CD4-positive, alpha-beta T cell treated with Interleukin-12 subunit alpha and Interleukin-12 subunit beta, for 1 hour (primary cell): ENCODE measurements at places on chromosomes 16 and 17.
A peak's percentile ranks its signal among the peaks of the same experiment; 100 is the strongest.

DNA sequence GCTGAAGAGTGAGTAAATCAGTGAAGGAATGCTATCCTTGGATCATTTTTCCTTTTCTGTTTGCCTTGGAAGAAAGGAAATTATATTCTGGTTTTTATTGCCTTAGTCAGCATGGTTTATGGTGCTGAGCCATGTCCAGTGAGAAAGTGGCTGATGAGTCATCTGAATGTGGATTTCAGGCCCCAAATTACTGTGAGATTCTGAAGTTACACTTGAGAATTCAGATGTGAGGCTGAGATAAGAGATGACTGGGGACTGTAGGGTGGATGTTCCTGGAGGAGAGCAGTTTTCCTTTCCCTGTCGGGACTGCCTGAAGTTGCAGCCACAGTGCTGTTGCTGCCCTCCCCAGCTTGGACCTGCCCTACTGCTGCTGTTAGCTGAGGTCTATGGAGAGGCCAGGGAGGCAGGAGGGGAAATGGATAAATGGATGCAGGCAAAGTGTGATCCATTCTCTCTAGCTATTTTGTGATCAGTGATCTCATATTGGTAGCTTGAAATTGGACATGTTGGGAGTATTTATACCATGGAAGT is 4.2 kb upstream of the MAP3K14 start:
- DNase-seq: no peak

DNA sequence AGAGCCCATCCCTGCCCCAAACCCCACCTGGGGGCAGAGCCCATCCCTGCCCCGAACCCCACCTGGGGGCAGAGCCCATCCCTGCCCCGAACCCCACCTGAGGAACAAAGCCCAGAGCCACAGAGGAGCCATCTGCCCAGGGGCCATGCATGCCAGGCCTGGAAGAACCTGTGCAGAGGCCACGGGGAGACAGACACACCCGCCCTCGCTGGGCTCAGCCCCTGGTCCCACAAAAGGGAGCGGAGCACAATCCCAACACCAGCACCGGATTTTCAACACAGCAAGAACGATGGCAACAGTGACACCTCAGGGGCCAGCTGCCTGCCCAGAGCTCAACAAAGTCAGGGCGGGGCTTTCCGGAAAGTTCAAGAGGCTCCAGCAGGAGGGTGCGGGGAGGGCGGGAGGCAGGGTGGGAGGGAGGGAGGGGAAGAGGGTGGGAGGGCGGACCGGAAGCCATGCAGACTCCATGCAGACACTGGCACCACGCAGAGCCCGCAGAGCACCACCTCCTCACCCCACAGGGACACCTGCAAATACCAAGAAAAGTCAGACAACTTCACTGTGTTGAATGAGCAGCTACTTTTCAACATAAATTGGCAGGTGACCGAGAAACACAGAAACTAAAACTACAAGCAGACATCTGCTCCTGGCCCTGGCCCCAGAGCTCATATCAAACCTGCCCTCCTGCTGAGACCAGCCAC is 27.9 kb upstream of the C16orf95 start:
- peak; percentile 64 for DNase-seq

DNA sequence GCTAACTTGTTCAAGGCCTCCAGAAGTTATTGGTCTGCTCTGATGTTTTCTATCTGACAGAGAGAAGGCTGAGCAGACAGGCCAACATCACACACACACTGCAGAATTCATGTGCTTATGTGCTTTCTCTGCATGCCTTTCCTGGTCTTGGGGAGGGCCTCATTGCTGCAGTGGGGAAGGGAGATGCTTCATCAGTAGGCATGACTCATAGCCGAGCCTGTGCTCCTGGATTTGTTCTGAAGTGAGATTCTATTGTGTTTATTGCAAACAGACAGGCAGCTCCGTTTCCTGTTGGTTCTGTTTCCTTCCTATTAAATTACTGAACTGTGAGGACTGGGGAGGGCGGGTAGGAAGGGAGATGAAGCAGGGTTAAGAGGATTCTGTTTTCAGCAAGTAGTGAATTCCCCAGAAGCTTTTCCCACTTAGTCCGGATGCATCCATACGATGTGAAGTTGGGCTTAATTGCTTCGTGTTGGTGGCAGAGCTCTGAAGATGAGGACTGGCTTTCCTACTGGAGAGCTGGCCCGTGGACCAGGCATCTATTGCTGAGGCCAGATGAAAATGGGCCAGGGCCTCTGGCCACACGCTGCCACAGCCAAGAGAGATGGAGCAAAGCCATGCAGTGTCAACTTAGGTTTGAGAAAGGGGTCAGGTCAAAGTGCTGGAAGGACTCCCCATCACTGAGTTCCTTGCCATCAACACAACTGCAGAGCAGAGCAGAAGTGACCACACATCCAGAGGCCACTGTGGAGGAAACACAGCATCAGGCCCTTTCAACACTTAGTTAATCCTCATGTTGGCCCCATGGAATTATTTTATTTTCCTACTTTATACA is 179.3 kb downstream of the UTP18 start:
- DNase-seq: peak; percentile 13

DNA sequence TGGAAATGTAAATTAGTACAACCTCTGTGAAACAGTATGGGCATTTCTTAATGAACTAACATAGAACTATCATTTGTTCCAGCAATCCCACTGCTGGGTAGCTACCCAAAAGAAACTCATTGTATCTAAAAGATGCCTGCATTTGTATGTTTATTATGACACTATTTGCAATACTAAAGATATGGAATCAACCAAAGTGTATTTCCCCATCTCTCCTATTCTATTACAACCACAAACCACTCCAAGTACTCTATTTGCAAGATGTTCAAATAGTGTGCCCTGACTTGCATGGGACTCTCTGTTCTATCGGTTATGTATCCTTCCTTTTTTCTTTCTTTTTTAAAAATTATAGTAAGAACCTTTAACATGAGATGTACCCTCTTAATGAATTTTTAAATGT is 845.2 kb downstream of the CDH11 start:
- DNase-seq: no peak

DNA sequence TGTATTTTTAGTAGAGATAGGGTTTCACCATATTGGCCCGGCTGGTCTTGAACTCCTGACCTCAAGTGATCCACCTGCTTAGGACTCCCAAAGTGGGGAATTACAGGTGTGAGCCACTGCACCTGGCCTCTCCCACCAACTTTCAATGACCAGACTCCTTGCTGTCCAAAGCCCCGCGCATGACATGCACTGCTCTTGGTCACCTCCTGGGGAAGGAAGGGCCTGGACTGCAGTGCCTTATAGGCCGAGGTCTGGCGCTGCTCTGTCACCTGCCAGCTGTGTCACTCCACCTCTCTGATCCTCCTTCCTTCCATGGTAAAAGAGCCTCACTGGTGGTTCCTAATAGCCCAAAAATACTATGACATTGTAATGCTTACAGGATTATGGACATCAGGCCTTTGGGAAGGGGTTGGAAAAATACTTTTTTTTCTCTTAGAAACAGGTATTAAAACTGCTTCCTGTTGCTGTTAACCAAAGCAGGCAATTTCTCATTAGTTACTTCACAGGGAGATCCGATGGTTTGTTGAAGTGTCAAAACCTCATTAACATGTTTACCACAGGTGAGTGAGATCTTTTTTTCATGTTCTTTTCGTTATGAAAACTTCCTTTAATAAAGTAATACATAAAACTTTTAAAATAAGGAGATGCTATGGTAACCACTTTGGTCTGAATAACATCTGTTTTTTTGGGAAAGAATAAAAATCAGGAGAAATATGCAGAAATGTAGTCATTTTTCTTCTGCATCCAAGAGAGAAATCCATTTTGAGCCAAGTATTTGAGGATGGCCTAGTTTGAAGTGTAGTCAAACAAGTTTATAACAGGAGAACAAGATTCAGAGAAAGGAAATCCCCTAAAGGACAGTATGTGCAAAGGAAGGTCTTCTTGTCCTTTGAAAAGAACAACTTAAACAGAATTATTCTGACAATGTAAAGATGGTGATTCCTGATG is 35.5 kb downstream of the GRB7 start:
- peak; percentile 50 for DNase-seq

GRCh38 chr16:21227866-21228265 is 5.6 kb upstream of the ANKS4B start:
- no peak for DNase-seq

DNA sequence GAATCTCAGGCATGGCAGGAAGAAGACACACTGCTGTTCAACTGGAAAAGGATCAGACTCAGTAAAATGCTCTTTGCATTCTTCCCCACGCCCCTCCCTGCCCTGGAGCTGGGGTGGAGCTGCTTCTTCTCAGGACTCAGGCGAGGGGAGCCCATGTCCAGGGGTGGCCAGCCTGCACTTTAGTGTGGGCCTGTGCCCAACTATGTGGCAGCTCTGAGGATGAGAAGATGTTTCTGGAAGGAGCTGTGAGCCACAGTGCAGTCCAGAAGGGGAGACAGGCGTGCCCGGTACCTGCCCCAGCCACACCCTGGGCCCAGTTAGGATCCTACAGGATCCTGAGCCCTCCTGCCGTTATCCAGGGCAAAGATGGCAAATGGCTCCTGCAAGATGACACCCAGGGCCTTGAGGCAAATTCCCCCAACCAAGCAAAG is 120.3 kb downstream of the ANKRD11 start:
- no peak for DNase-seq

DNA sequence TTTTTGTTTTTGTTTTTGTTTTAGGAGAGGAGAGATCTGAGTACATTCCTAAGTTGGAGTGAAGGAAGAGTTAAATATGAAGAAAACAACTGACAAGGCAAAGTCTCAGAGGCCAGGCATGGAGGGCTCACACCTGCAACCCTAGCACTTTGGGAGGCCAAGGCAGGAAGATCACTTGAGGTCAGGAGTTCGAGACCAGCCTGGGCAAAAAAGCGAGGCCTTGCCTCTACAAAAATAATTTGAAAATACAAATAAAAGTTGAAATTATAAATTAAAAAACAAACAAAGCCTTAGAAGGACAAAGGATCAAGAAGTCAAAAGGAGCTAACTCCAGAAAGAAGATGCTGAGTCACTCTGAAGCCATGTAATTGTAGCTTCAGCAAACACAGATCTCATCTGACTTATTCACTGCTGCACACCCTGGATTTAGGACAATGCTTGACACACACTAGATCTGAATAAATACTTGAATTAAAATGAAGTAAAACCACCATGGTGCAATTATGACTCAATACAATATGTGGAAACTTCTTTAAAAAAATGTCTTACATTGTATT is 9.1 kb downstream of the CEP20 start:
- DNase-seq: no peak

GRCh38 chr17:75731086-75731715 is 9.9 kb downstream of the ITGB4 start:
- DNase-seq: no peak

GRCh38 chr16:75238132-75238852 is 13.1 kb downstream of the BCAR1 start:
- DNase-seq: no peak

DNA sequence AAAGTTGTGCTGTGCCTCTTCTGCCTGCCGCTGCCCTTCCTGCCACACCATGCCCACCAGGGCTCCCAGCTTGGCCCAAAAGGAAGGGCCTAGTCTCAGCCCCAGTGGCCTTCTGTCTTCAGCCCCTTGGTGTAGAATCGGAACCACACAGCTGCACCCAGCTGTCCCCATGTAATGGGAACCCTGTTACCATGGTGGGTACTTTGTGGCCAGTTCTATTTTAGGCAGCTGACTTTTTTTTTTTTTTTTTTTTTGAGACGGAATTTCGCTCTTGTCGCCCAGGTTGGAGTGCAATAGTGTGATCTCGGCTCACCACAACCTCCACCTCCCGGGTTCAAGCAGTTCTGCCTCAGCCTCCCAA is 163.3 kb upstream of the GSE1 start:
- no peak for DNase-seq

DNA sequence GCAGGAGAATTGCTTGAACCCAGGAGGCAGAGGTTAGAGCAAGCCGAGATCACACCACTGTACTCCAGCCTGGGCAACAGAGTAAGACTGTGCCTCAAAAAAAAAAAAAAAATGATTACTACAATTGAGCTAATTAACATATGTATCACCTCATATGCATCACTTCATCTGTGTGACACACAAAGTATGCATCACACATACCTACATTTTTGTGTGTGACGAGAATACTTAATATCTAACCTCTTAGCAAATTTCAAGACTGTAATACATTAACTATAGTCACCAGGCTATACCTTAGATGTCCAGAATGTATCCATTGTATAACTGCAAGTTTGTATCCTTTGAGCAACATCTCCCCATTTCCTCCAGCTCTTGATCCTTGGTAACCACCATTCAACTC is 214.2 kb upstream of the MON1B start:
- DNase-seq: no peak

- DNase-seq: no peak
These were observed 157.7 kb upstream of the RPL38 start for GRCh38 chr17:74045608-74046280.

GRCh38 chr17:64261417-64262145 is 1.5 kb downstream of the TEX2 start:
- no peak for DNase-seq

DNA sequence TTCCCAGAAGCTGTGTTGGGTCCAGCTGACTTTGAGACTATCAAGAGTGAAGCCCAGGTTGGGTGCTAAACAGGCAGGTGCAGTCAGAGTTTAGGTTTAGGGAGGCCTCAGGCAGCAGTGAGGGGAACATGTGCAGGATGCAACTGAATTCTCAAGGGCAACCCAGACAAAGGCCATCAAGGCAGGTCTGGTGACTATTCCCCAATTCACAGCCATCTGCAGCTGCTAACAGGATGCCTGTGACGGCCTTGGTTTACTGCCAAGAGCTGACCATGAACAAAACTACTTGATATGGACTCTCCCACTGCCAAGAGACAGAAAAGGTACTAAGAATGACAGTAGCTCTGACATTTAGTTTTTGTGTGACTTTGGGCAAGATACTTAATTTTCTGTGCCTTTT is 45.2 kb upstream of the BCAR1 start:
- no peak for DNase-seq

- DNase-seq: no peak
These were observed 488.2 kb downstream of the RBFOX1 start for GRCh38 chr16:7820816-7821215.

- DNase-seq: no peak
These were observed 24.6 kb upstream of the COX10 start for GRCh38 chr17:14044702-14045101.

- no peak for DNase-seq
These were observed 9.2 kb upstream of the PRR29 start for GRCh38 chr17:63988741-63989621.

DNA sequence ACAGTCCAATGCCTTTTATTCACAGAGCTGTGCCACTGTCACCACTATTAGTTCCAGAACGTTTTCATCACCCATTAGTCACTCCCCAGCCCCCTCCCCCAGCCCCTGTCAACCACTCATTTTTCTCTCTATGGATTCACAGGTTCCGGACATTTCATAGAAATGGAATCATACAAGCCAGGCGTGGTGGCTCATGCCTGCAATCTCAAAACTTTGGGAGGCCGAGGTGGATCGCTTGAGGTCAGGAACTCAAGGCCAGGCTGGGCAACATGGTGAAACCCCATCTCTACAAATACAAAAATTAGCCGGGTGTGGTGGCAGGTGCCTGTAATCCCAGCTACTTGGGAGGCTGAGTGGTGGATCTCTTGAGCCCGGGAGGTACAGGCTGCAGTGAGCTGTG is 759 bp upstream of the PAM16 start:
- no peak for DNase-seq

DNA sequence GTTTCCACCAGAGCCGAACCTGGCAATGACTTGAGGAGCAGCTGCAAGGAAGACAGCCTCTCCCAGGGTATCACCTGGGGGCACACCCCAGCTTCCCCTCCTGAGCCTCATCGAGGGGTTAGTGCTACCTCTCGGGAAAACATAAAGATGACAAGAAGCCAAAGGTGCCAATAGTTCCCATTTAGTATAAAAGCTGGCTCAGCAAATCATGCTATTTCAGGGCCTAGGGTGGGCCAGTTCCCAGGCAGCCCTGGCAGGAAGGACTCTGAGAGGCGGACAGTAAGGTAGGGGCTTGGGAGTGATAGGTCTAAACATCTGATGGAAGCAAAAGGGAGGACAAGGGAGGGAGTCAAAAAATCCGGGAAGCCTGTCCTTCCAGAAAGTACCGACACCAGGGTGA is 46.2 kb downstream of the SOST start:
- DNase-seq: no peak
